HS-27A (cell line): ENCODE measurements at places on chromosomes 11 and 22.

DNA sequence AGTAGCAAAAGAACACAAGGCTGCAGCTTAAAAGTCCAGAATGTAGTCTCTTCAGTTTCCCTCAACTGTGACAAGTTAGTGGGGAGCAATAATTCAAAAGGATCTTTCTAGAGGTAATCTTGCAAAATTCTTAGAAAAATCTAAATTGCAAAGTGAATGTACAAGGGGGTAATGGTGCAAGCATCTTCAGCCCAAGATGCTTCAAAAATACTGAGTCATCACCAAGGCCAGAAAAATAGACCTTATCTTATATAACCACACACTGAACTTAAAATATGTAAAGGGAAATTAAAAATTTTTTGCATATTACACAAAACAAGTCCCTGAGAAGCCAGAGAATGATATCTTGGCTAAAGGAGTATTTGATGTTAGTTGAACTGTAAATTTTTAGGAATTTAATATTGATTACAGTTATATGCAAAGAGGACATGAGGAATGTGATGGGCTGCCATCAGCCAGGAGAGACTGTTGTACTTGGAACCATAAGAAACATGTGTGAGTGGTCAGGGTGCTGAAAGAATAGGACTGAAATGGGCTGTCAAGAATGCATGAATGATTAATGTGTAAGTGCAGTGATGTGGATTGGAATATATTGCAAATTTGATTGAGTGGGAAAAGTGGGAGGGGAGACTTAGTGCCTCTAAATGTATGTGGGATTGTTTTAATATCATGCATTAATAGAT, 85.7 kb upstream of the LIN7C start:
- no peak for DNase-seq

- DNase-seq: no peak
Observed at GRCh38 chr11:93510196-93510873, 32.9 kb downstream of the SMCO4 start.

- peak; percentile 42 for DNase-seq
Observed at GRCh38 chr11:27427183-27427980, 45.2 kb downstream of the LGR4 start.

DNA sequence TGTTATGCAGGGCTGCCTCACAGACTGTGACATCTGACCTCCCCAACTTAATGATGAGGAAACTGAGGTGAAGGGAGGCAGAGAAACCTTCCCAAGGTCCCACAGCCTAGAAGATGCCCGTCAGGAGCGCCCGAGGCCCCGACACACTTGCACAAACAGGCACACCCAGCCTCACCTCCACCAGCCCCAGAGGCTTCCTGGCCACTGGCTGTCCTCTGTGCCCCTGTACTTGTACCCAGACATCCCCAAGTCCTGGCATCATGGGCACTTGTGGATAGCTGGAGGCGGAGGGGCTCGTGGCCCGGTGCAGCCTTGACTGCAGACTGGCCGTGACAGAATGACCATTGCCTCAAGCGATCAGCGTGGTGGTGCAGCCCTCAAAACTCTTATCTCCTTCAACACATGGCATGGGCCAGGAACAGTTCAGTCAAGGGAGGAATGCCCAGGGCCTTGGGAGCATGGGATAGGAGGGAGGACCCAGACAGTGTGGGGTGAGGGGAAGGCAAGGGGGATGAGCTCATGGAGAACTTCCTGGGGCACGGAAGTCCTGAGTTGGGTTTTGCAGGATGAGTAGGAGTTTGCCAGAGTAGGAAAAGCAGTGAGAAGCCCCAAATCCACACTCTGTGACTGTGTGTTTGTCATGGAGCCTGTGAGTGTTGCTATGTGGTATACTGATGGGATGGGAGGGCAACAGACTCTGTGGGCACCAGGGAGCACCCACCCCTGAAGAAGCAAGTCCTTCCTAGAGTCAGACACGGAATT, 25.8 kb upstream of the PPARA start:
- no peak for DNase-seq

GRCh38 chr22:19766511-19767426, 6.2 kb downstream of the TBX1 start:
- DNase-seq: no peak

GRCh38 chr11:112631333-112631732, 329.9 kb upstream of the NCAM1 start:
- no peak for DNase-seq

GRCh38 chr22:41175546-41175945, 29.6 kb upstream of the L3MBTL2 start:
- no peak for DNase-seq

GRCh38 chr11:7422544-7423331, 62.6 kb upstream of the OLFML1 start:
- DNase-seq: no peak

DNA sequence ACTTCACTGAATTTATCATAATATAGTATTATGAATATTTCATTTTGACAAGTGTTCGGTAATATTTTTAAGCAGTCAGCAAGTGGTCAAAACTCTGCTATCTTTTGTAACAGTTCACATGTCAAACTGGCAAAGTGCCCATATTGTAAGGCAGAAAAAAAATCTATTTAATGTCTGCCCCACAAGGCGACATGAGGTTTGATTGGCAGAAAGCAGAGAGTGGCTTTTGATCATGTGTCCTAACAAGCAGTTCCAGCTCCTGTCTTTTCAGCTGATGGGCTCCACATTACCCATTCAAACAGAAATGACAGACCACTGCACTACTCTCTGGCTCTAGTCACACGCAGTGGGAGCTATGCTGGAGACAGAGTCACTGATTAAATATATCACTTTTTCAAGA, 59.0 kb downstream of the SOX6 start:
- no peak for DNase-seq

- DNase-seq: no peak
Observed at GRCh38 chr22:44181033-44181911, 547 bp downstream of the PARVG start.

- no peak for DNase-seq
Observed at GRCh38 chr11:59144096-59144495, 1.4 kb downstream of the FAM111A start.

DNA sequence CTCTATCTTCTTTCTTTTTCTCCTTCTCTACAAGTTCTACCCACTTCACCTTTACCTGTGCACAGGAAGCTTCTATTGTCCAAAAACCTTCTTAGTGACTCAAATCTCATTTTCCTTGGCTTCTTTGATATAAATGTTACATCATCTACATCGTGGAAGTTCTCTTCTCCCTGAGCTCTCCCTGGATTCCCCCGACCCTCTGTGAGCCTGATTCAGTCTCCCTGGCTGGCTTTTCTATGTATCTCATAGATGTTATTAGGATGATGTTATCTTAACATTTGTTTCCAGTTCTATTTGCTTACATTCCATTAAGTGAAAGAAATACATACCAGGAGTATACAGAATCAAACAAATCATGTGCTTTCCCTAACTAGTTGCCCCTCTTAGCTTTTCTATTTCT, 235.8 kb upstream of the PITPNB start:
- DNase-seq: no peak
